ENCODE measurements at places on chromosomes 2 and 18.
A peak's percentile ranks its signal among the peaks of the same experiment; 100 is the strongest.

- DNase-seq = peak; percentile 36
Measured at GRCh38 chr2:105764059-105764458, 19.3 kb downstream of the NCK2 start.

DNA sequence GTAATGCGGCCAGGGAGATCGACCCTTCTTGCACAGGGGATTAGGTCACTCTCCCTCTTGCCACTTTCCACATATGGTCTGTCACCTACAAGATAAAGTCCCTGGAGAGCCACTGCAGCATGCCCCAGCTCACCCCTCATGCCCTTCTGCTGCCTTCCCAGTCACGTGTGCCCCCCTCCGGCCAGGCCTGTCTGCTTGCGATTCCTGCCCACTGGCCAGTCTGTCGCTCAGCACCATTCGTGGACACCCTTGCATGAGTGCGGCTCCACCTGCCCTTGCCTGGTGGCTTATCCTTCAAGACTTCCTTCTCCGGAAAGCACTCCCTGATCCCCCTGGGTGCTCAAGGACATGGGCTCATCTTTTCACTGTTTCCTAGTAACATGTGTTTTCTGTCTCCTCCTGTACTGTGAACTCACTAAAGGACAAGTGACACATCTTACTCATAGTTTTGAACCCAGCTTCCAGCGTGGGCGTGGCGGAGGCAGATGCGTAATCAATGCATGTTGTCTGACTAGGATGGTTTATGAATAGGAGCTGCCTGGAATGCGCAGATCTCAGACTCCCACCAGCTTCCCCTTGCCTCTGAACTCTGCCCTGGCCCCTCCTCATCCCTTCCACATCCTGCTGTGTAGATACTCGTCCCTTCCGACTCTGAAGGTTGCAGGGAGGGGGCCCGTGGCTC is 7.8 kb upstream of the NT5DC4 start:
- DNase-seq = no peak

- no peak for DNase-seq
Measured at GRCh38 chr2:151943461-151943860, 115.2 kb upstream of the ARL5A start.

DNA sequence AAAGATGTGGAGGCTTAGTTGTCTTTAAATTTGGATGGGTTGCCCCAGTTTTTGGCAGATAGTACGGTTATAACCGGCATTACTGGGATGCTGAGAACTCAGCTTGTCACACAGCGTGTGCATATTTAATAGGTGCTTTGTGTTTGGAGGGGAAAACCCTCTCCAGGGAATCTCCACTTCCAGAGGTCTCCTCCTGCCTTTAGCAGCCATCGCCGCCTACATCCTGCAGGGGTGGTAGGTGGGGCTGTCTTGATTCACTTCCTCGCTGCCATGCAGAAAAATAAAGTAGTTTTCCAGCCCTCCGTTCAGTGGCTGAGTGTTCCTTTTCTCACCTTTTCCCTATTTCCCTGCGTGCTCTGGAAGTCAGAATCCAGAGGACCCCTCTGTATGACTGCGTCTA is 76.4 kb downstream of the ITGB1BP1 start:
- no peak for DNase-seq

DNA sequence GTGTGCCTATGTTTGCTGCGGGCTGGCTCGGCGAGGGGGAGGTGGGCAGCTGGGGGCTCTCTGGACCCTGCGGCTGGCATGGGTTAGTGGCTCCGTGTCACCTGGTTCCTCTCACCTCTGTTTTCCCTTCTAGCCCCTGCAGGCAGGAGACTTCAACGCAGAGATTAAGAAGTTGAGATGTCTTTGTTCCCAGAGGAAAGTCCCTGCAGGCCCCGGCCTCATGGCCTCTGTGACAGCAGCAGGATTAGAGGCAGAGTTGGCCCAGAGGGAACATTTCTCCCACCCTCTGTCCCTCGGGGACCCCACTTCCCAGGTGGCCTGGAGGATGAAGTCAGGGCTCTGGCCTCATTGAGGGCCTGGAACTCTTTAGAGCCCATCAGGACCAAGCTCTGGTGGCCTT is 56.5 kb downstream of the HPCAL1 start:
- no peak for DNase-seq

- no peak for DNase-seq
Measured at GRCh38 chr2:147916067-147916466, 71.2 kb downstream of the ACVR2A start.

DNA sequence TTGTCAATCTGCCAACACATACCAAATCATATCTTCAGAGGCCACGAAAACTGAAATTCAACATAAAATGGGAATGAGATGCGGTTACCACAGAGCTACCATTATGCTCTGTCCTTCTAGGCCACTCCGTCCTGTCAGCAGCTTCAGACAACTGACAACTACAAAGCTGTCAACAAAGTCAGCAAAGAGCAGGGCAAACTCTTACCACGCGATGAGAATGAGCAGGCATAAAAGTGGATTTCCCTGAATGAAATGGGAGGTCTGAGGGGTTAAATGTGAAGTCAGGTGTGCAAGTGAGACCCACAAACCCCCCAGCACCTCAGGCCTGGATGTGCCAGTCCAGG is 130.1 kb downstream of the LNPK start:
- DNase-seq = no peak

Data from posterior vena cava (tissue), 2 donors.